ENCODE measurements at places on chromosomes 2 and 18.

GRCh38 chr2:133773854-133774653, 205.8 kb upstream of the NCKAP5 start:
- no peak for DNase-seq

DNA sequence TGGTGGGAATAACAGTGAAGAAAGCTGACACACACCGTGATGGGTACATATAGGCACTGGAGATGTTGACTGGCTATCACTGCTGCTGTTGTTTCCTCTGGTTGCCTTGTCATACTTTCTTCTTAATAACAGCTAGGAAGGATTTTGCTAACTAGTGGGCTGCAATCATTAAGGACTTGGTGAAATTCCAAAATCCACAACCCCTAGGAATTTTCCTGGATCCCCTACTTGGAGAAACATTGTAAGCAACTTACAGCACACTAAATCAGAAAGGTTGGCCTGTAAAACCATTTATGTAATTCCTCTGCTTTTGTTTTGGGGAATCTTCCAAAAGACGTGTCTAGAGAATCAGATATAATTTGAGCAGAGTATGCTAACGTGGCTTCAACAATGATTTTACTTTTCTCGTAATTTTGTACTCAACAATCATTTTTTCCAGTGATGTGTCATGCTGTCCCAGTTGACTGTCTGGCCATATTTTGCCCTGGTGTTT, 8.0 kb upstream of the COL3A1 start:
- DNase-seq, result no peak

GRCh38 chr18:23992941-23993280, 21.6 kb upstream of the TTC39C start:
- DNase-seq, result no peak

- no peak for DNase-seq
These were observed 550.2 kb upstream of the SETBP1 start for GRCh38 chr18:44130376-44130942.

DNA sequence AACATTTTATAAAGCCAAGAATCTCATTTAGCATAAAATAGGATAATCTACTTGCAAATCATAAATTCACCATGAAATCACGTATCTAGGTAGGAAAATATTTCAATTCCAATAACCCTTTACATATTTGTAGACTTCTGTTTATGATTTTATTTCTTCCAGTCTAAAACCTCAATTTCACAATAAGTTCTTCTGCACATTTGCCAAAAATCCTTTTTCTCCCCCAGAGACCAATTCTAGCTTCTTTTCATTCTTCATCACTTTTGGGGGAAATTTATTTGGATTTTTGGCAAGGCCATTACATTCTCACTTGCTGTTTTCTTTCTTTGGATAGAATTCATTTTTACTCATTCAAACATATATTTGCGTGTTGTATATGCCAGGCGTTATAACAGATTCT, 86.8 kb downstream of the SPRED2 start:
- no peak for DNase-seq

DNA sequence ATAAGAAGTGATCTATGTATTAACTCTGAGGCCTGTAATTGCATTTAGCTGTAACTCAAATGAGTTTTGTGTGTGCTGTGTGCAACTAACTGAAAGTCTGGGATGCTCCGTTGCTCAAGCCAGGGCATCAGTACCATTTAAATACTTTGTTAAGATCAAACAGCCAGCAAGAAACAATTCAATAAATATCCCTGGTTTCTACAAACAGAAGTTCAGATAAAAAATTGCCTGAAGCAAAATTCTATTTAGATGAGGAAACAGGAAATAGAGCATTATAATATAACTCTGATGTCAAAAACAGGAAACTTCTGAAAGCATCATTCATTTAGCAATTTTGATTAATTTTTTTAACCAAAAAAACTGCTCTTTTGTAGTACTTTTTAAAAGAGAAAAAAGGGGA, 18.9 kb upstream of the SLC38A11 start:
- no peak for DNase-seq

- DNase-seq, result no peak
These were observed 197.4 kb upstream of the SMIM21 start for GRCh38 chr18:75624869-75625268.

GRCh38 chr2:172091000-172091641, 5.8 kb downstream of the DLX1 start:
- DNase-seq, result no peak

- no peak for DNase-seq
These were observed 426.7 kb downstream of the TRIB2 start for GRCh38 chr2:13143451-13143850.

GRCh38 chr2:160224060-160224459, 24.0 kb upstream of the ITGB6 start:
- DNase-seq, result no peak

All from stimulated activated CD8-positive, alpha-beta memory T cell treated with anti-CD3 and anti-CD28 coated beads, Interleukin-15, amount 100 ng/mL, for 24 hours (primary cell).